Heart right ventricle (tissue), 16 donors: ENCODE measurements at places on chromosomes 13 and 19.
A peak's percentile ranks its signal among the peaks of the same experiment; 100 is the strongest.

DNA sequence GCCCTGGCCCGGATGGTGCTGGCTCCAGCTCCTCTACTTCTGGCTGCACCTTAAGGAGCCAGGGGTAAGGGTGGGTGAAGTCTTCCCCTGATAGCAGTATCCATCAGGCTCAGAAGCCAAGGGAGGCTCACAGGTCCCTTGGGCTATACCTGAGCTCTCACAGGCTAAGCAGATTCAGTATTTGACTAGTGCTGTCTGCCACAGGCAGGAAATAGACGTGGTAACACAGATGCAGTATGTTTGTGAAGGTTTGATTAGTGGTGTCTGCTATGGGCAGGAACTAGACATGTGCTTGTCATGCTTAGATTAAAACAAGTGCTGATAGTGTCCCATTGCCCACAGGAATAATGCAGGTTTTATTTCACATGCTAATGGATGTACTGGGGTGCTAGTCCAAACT lies 4.0 kb downstream of the SYT5 start:
- no peak overlapping the region for H3K27ac ChIP-seq
- H3K4me1 ChIP-seq = peaks cover 37% of the 10 kb centered on the region
- H3K36me3 ChIP-seq = no peaks in the 10 kb centered on the region
- H3K27me3 ChIP-seq = peaks cover 99% of the 10 kb centered on the region
- no peak overlapping the region for H3K4me3 ChIP-seq

DNA sequence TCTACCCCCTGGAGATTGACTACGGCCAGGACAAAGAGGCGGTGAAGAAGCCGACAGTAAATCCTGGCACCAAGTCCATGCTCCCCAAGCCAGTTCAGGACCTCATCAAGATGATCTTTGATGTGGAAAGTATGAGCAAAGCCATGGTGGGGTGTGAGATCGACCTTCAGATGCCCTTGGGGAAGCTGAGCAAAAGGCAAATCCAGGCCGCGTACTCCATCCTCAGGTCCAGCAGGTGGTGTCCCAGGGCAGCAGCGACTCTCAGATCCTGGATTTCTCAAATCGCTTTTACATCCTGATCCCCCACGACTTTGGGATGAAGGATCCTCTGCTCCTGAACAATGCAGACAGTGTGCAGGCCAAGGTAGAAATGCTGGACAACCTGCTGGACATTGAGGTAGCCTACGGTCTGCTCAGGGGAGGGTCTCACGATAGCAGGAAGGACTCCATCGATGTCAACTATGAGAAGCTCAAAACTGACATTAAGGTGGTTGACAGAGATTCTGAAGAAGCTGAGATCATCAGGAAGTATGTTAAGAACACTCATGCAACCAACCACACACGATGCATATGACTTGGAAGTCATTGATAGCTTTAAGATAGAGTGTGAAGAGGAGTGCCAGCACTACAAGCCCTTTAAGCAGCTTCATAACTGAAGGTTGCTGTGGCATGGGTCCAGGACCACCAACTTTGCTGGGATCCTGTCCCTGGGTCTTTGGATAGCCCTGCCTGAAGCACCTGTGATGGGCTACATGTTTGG lies 24.0 kb upstream of the ANKRD10 start:
- no peaks in the 10 kb centered on the region for H3K27me3 ChIP-seq
- no peaks in the 10 kb centered on the region for H3K36me3 ChIP-seq
- no peak overlapping the region for H3K27ac ChIP-seq
- H3K4me3 ChIP-seq = no peak overlapping the region

- no peaks in the 10 kb centered on the region for H3K27me3 ChIP-seq
- peak overlapping the region; percentile 90 for H3K27ac ChIP-seq
- peaks cover 13% of the 10 kb centered on the region for H3K36me3 ChIP-seq
- no peak overlapping the region for H3K4me3 ChIP-seq
- no peak for DNase-seq
These were observed 72.9 kb upstream of the NPAS1 start for GRCh38 chr19:46946611-46947238.

GRCh38 chr19:5123646-5124045 lies 154.7 kb downstream of the KDM4B start:
- no peak for DNase-seq
- H3K36me3 ChIP-seq = peaks cover 55% of the 10 kb centered on the region
- no peak overlapping the region for H3K27ac ChIP-seq
- no peak overlapping the region for H3K4me3 ChIP-seq

DNA sequence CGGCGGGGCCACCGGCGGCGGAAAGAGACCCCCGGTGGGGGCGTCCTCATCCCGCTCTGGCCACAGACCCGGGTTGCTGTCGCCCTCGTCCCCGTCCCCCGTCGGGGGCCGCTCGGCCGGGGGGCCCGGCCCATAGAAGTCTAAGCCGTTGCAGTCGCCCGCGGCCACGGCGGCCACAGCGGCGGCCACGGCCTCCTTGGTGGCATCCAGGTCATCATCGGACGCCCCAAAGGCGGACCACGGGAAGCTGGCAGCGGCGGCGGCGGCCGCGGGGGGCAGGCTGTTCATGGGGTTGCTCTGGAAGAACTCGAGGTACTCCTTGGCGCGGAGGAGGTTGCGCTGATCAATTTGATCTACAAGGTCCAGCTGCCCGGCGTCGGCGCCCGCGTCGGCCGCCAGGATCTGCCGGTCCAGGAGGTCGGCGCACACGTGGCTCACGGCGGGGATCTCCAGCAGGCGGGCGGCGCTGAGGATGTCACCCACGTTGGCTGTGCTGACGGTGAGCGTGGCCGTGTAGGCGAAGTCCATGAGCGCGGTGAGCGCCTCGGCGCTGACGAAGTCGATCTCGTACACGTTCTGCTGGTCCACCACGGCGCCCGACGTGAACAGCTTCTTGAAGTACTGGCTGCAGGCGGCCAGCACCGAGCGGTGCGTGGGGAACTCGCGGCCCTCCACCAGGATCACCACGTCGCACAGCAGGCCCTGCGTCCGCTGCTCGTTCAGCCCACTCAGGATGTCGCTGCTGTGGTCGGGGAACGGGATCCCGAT lies 12.1 kb downstream of the ZBTB7A start:
- no peaks in the 10 kb centered on the region for H3K27me3 ChIP-seq
- no peak overlapping the region for H3K4me3 ChIP-seq
- H3K27ac ChIP-seq = no peak overlapping the region
- H3K36me3 ChIP-seq = peaks cover 26% of the 10 kb centered on the region
- no peak for DNase-seq
- H3K4me1 ChIP-seq = peaks cover 40% of the 10 kb centered on the region

DNA sequence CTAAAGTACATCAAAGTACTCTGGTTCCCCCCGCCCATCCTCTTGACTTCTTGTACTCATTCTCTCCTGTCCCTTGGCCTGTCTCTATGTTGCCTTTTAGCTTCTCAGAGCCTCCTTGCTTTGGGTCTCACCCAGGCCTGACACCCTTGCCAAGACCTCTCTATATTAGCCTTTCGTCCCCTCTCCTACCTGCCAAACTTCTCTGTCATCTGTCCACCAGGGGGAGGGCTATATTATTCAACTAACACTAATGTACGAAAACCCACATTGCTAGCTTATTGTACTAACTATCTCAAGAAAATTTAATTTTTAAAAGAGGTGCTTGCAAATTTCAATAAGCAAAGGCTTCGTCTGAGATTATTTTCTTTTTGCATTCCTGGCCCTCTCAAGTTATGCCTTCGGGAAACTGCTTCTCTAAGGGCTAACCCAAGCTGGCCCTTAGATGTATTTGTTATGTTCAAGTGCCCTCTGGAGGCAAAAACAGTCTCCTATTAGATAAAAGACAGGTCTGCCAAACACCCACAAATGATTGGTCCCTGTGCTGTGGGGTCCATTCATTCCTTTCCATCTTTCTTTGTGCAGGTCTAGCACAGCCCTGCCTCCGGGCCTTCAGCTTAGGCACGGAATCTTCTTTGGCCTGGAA lies 6.3 kb upstream of the MRPS31 start:
- peak overlapping the region; percentile 41 for H3K4me3 ChIP-seq
- no peaks in the 10 kb centered on the region for H3K27me3 ChIP-seq
- H3K36me3 ChIP-seq = no peaks in the 10 kb centered on the region
- DNase-seq = peak; percentile 47

DNA sequence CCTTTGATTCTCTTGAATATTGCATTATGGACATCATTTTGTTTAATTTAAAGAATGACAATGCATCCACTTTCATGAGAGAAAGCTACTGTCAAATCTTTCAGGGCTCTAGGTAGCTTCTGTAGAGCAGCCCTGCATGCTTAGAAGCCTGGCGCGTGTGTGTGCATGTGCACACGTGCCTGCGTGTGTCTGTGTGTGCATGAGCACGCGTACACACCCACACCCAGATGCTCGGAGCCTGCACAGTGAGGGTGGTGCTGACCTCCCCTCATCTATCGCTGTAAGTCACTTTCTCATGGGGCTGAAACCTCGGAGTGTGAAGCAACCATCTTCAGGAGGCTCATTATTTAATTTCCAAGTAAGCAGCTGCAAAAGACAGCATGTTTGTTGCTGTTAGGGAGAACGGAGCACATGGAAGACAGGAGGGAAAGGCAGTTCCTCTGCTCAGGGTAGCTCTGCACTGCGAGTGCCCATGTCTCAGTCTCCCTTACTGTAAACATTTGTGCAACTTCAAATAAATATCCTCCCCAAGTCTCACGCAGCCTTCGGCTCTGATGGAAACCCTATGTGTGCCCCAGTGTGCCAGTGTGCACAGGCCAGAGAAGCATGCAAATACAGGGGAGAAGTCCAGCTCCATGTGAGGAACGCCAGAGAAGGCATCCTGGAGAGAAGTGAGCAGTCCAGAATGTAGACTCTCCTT lies 22.8 kb downstream of the TSHZ3 start:
- no peaks in the 10 kb centered on the region for H3K27me3 ChIP-seq
- no peak overlapping the region for H3K27ac ChIP-seq
- no peak overlapping the region for H3K4me3 ChIP-seq
- no peaks in the 10 kb centered on the region for H3K36me3 ChIP-seq
- no peak for DNase-seq
- peaks cover 20% of the 10 kb centered on the region for H3K4me1 ChIP-seq

DNA sequence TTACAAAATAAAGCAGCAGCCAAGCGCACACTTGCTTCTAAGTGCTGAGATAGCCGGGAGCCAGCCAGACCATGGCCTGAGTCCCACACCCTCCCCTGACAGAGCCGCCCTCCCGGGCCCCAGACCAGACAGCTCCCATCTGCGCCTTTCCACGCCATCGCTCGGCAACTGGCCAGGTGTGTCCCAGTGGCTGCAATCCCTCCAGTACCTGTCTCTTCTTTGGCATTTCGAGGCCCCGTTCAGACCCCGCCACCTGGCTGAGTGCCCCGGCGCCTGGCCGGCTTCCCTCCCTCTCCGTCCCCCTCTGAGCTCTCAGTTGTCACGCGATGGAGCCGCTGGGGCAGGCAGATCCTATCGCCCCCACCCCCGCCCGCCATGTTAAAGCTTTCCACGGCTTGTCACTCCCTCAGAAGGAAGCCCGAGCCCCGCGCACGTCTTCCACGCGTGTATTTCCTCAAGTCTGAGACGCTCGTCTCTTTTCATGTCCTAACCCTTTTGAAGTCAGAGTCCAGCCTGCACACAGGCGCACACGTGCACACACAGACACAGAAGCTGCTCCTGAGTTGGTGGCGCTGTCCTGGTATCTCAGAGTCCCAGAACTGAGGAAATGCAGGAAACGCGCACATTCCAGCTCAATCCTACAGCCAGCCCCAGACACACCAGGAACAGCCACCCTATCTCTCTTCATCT lies 7.9 kb downstream of the MLLT1 start:
- DNase-seq = peak; percentile 92
- H3K36me3 ChIP-seq = no peaks in the 10 kb centered on the region

- no peaks in the 10 kb centered on the region for H3K4me1 ChIP-seq
- H3K27me3 ChIP-seq = no peaks in the 10 kb centered on the region
- DNase-seq = no peak
- H3K36me3 ChIP-seq = no peaks in the 10 kb centered on the region
These were observed 8.0 kb upstream of the TFDP1 start for GRCh38 chr13:113576597-113576996.
